ENCODE measurements at places on chromosomes 16 and 17. TPM values are rescaled to one million over a fixed set of nuclear protein-coding genes. Genes with fewer than 3 reads are reported as not detected.
A peak's percentile ranks its signal among the peaks of the same experiment; 100 is the strongest.

The OTOP2 gene
- not detected for total RNA-seq

DNA sequence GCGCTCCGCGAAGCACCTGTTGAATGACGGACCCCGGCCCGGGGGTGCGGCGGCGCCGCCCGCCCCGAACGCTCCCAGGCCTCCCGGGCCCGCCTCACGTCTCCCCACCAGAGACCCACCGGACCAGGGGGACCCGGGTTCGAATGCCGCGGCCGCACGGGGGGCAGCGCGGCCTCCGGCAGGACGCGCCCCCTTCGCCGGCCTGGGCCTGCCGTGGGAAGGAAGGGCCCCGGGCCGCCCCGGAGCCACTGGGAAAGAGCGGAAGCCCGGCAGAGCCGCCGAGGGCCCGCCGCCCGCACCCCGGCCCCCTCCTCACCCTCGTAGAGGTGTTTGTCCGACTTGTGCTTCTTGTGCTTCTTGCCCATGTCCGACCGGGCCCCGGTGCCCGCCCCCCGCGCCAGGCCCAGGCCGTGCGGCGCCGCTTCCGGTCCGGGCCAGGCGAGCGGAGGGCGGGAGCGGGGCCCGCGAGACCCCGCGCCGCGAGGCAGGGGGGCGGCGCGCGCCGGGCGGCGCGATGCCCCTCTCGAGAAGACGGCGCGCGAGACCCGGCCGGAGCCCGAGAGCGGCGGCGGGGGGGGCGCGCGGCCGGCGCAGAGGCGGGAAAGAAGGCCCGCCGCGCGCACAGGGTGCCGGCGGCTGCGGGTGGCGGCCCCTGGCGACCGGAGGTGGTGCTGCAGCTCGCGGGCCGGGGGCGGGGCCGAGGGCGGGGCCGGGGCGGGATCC, at the start of gene BRD7:
TSS of gene BRD7 (minus strand) at position 579 of the 723 bp plus-strand sequence. CDS start at position 365, 214 bp downstream.
- peak; percentile 82 for DNase-seq

DNA sequence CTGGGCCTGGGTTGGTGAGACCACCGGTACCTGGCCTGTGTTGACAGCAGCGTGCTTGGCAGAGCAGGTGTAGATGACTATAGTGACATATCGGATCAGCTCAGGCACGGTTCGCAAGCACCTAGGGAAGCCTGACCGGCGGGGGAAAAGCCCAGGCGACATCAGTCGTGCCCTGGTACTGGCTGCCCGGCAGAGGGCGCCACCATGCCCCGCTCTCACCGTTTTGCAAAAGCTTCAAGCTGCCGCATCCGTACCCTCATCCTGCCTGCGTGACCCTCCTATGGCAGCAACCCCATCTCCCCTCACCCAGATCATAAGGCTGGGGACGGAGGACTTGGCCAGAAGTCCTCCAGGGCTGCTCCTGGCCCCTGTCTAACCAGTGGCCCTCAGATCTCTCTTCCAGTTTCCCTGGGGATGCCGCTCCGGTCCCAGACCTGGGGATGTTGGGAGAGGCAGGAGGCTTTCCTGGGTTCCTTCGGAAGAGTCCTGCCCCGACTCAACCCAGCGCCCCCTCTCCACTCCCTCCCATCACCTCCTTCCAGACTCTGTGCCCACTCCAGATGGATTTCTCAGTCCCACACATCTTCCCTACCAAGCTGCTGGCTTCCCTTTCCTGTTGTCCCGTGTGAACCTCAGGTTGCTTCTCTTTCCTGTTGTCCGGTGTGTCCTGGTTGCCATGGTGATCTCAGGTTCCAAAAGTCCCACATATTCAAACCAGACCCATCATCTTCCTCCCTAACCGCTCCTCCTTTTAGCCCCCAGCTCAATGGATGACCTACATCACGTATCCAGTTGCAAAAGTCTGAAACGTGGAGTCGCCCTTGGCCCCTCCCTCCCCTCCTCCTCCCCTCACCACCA, 13.7 kb downstream of the ALOX12B start:
- peak; percentile 79 for DNase-seq

DNA sequence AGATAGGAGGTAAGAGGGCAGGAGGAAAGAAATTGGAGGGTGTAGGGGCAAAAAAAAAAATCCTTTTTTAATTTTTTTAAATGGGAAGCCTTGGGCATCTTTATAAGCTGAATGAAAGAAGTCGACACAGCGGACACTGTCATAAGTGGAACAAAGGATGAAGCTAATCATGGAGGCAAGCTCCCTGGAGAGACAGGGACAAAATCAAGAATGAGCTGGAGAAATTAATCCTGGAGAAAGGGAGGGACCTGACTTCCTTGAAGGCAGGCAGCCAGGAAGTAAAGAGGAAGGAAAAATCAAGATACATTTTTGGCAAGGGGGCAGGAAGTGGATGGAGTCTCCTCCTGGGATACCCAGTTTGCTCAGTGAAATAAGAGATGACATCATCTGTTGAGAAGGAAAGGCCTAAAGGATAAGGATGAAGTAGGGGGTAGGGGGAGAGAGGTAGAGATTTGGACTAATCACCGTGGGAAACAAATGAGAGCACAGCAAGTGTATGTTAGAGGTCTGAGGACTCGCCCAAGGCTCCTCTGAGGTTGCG, 179.3 kb downstream of the SLC39A11 start:
- peak; percentile 50 for DNase-seq

DNA sequence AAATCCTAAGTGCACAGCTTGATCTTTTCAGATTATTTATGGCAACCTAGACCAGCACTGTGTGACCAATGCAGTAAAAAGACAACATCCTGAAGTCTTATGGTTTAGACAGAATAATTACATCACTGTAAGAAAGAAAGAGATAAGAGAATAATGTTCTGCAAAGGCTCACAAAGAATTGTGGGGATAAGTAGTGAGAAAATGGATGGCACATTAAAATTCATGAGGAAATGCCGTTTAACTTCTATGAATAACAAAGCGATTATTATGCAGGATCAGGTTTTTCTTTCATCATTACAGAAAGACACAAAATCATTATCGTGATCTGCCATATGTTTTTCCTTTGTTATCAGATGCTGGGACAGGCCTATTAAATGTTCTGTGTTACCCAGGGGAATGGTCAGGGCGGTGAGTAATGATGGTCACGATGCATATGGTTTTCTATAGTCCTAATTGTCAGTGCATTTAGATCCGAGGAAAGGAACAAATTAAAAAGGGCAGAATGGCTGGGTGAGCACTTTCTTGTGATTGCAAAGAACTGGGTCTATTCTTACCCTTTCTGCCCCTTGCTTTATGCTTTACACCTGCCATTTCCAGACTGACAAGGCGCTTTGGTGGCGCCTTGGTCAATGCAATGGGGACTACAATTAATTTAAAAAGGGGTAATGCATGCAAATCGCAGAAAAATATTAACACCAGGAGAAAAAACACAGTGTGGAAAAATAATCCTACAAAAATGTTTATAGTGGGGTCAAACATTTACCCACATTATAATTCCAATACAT, 18.1 kb upstream of the DHX40 start:
- peak; percentile 95 for DNase-seq

- DNase-seq: peak; percentile 84
Measured at GRCh38 chr16:88784074-88784855, 755 bp downstream of the PIEZO1 start.

- no peak for DNase-seq
Measured at GRCh38 chr17:61248399-61248798, 151.2 kb upstream of the TBX2 start.

GRCh38 chr16:72569677-72570076, 397.7 kb upstream of the PMFBP1 start:
- no peak for DNase-seq

- DNase-seq: no peak
Measured at GRCh38 chr16:1776991-1777374, 4.0 kb upstream of the MRPS34 start.

The NARF gene
- total RNA-seq: 75.7 TPM

The TBC1D3B gene
- 5.0 TPM for total RNA-seq

GRCh38 chr16:17270683-17271109, 200.1 kb downstream of the XYLT1 start:
- no peak for DNase-seq

DNA sequence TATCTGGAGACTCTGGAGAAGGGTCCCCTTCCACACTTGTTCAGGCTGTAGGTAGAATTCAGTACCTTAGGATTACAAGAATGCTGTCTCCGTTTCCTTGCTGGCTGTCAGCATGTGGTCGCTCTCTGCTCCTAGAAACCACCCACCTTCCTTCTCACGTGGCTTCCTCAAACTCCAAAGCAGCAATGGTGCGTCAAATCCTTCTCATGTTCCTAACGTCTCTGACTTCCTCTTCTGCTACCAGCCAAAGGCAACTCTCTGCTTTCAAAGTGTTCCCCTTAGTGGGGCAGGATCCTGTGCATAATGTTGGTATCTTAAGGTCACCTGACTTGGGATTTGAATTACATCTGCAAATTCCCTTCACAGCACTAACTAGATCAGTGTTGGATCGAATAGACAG, 30.9 kb upstream of the DYNLRB2 start:
- DNase-seq: no peak
